A375 (cell line): ENCODE measurements at places on chromosomes 12 and 14. TPM values are rescaled to one million over a fixed set of nuclear protein-coding genes. Genes with fewer than 3 reads are reported as not detected.

The TARBP2 gene
- total RNA-seq = 56.9 and 68.1 TPM in 2 replicates

The ITGB7 gene
- total RNA-seq = 2.2 and 5.1 TPM in 2 replicates

The SLCO1A2 gene
- total RNA-seq = 0.21 and 0.98 TPM in 2 replicates

The MMP17 gene
- 25.7 and 26.2 TPM in 2 replicates for total RNA-seq

The NCAPD2 gene
- total RNA-seq = 185 and 195 TPM in 2 replicates

The REP15 gene
- total RNA-seq = 1.8 and 2.4 TPM in 2 replicates

The ZNF385A gene
- 7.3 and 8.1 TPM in 2 replicates for total RNA-seq

The LTBR gene
- total RNA-seq = 118 and 138 TPM in 2 replicates

The C12orf54 gene
- total RNA-seq = not detected in 2 replicates

The ACACB gene
- 4.1 and 6.6 TPM in 2 replicates for total RNA-seq

The KITLG gene
- total RNA-seq = 0.66 and 1.6 TPM in 2 replicates

The PARPBP gene
- total RNA-seq = 12.8 and 17.8 TPM in 2 replicates

The KIF26A gene
- total RNA-seq = not detected in 2 replicates

The RIPK3 gene
- not detected in 2 replicates for total RNA-seq

The LIN7A gene
- under 0.01 and 1.2 TPM in 2 replicates for total RNA-seq

The CLEC1B gene
- total RNA-seq = not detected in 2 replicates

The RILPL2 gene
- total RNA-seq = 7.1 and 8.0 TPM in 2 replicates

The SLC22A17 gene
- 0.64 and 2.1 TPM in 2 replicates for total RNA-seq

The MGP gene
- 10.9 and 18.3 TPM in 2 replicates for total RNA-seq

The ZBTB42 gene
- total RNA-seq = 1.4 and 4.4 TPM in 2 replicates

The RAD51AP1 gene
- total RNA-seq = 34.3 and 41.8 TPM in 2 replicates

The AQP2 gene
- not detected in 2 replicates for total RNA-seq

The SLC35F4 gene
- total RNA-seq = not detected in 2 replicates

The TMEM52B gene
- total RNA-seq = 0.04 and 0.08 TPM in 2 replicates

The MED6 gene
- 25.0 and 31.3 TPM in 2 replicates for total RNA-seq

The PROX2 gene
- total RNA-seq = not detected in 2 replicates

The KRT75 gene
- 0.19 TPM in 1 of 2 replicates, not detected in the other for total RNA-seq

The RDH5 gene
- 11.8 and 14.3 TPM in 2 replicates for total RNA-seq

The NAV3 gene
- total RNA-seq = 6.0 and 8.7 TPM in 2 replicates

The NOC4L gene
- 23.2 and 28.6 TPM in 2 replicates for total RNA-seq

The CCDC177 gene
- total RNA-seq = not detected in 2 replicates

The STXBP6 gene
- total RNA-seq = 0.72 and 1.4 TPM in 2 replicates

The GLT1D1 gene
- 0.08 TPM in 2 replicates for total RNA-seq

The TAS2R30 gene
- 2.4 and 3.0 TPM in 2 replicates for total RNA-seq

The NUMB gene
- total RNA-seq = 13.1 and 14.2 TPM in 2 replicates

The ADAM21 gene
- total RNA-seq = 0.04 and 0.19 TPM in 2 replicates

The VRTN gene
- total RNA-seq = not detected in 2 replicates

The PLD4 gene
- total RNA-seq = 0.03 and 0.04 TPM in 2 replicates

The CACNA2D4 gene
- total RNA-seq = 0.19 and 0.29 TPM in 2 replicates
